Transverse colon (tissue), 4 donors: ENCODE measurements at places on chromosomes 4 and X. TPM values are rescaled to one million over a fixed set of nuclear protein-coding genes. Genes with fewer than 3 reads are reported as not detected.

Gene GALNTL6
- total RNA-seq = not detected

DNA sequence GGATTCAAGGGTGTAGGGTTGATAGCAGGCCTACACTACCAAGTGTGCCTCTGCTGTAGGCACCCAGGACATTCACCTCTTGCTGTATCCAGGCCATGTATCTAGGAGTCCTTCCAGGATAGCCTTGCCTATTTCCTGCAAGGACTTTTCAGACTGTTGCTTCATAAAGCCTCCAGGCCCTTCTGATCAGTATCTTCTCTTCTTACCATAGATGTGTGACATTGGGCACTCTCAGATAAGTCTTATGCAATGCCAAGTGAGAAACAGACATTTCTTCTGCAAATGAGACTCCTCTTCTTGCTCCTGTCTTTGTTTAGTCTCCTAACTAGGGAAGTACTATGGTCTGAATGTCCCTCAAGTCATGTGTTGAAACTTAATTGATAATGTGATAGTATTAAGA lies 386.8 kb downstream of the ANKRD50 start:
- H3K4me3 ChIP-seq = no peak overlapping the region
- no peak for DNase-seq

DNA sequence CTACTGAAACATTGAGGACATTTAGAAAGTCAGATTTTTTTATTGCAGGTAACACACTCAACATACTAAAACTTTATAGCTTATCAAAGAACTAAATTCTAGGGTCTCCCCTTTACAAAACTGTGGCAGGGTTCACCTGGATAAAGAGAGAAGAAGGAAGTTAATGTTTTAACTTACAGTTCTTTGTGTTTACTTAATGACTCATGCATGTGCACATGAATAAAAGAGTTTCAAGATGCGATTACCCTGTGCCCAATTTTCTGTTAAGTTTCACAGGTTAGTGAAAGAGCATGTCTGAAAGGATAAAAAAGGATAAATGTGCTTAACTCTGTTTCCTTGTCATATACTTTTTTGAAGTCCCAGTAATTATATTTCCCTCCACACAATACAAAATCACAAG lies 16.8 kb downstream of the DCAF8L1 start:
- H3K27ac ChIP-seq = peak overlapping the region; percentile 75
- H3K27me3 ChIP-seq = no peaks in the 10 kb centered on the region
- peaks cover 8% of the 10 kb centered on the region for H3K4me1 ChIP-seq
- H3K4me3 ChIP-seq = no peak overlapping the region

Gene PABPC1L2B
- not detected for total RNA-seq

DNA sequence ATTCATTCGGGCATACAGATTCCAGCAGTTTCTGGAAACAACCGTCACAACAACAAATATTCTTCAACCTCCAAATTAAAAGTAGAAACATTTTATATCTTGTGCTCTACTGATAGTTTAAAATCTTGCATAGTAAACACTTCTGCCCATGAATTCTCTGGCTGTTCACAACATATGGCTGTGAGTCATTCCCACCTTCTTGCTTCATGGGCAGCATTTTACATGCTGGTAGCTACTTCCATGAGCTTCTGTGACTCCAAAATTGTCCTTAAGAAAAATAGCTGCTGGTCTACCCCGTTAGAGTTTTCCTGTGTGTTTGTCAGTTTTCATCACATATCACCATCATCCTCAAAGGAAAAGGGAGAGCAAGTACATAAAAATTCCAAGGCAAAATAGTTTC lies 22.7 kb downstream of the PNPLA4 start:
- no peak overlapping the region for H3K27ac ChIP-seq
- DNase-seq = no peak
- no peaks in the 10 kb centered on the region for H3K27me3 ChIP-seq
- H3K36me3 ChIP-seq = no peaks in the 10 kb centered on the region

DNA sequence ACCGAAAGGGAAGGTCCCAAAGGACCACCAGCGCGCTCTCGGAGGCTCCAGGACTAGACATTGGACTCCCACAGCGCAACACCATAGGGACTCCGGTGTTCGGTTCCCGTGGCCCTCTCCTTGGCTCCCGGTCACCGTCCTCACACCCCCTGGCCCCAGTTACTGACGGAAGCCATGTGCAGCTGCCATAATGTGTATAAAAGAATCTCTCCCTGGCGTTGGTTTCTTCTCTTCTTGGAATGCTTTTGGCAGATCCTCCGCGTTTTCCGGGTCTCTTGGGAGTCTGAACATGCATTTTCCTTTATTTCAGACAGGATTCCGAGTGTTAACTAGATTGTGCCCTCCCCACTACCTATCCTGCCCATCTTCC lies 69.8 kb downstream of the FBXO8 start:
- DNase-seq = no peak
- no peak overlapping the region for H3K27ac ChIP-seq
- peaks cover 23% of the 10 kb centered on the region for H3K4me1 ChIP-seq

DNA sequence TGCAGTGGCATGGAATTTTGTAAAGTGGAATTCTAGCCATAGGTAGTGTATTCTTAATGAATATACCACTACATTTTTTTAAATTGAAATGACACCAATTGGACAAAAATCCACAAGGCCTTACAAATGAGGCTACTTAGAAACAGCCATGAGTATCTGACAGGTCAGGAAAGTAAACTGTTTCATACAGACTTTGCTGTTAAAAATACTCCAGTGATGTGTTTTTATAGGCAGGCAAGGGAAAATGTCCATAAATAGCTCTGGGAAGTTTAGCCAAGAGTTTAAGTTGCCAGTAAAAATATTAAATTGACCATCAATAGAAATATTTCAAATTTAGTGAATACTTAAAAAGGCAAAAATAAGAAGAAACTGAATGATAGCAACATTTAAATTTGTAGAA lies 41.8 kb upstream of the PDLIM5 start:
- peak overlapping the region; percentile 27 for H3K27ac ChIP-seq
- no peak overlapping the region for H3K4me3 ChIP-seq
- H3K27me3 ChIP-seq = no peaks in the 10 kb centered on the region
- DNase-seq = no peak
- no peaks in the 10 kb centered on the region for H3K36me3 ChIP-seq

- no peak overlapping the region for H3K27ac ChIP-seq
- H3K27me3 ChIP-seq = no peaks in the 10 kb centered on the region
- H3K4me1 ChIP-seq = no peaks in the 10 kb centered on the region
- no peaks in the 10 kb centered on the region for H3K36me3 ChIP-seq
- DNase-seq = no peak
Measured at GRCh38 chr4:132557660-132558059, 591.4 kb upstream of the PCDH10 start.

Gene FGF13
- total RNA-seq = 1.8 TPM

Gene HPSE
- total RNA-seq = 5.2 TPM

GRCh38 chrX:18617407-18617750 lies 54.5 kb downstream of the RS1 start:
- H3K27me3 ChIP-seq = no peaks in the 10 kb centered on the region
- H3K4me3 ChIP-seq = no peak overlapping the region
- H3K4me1 ChIP-seq = no peaks in the 10 kb centered on the region
- DNase-seq = peak; percentile 42

DNA sequence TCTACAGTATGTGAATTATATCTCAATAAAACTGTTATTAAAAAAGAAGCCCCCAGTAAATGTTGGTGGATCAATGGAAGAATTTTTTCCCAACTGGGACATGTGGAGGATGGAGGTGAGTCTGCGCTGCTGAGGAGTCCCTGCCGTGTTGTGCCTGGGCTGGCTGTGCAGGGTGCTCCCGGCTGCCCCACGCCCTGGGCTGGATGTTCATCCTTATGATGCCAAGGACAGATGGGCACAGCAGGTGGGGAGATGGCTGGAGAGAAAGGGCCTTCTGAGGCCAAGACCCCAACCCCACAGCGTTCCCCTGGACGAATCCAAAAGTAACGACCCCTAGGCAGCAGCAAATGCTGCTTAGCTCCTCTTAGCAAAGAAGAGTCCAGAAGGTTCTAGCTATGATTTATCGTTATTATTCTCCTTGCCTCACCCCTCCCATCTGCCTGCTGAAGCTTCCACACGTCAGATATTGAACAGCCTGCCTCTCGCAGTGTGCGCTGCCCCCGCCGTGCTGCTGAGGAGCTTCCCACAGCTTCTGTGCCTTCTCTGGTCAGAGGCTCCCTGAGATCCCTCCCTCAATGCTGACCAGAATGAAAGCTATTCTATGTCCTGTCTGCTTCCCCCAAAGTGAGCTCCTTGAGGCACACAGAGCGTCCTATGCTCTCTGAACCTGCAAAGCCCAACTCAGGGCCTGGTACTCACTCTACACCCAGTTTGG lies 26.5 kb downstream of the HMX1 start:
- H3K4me1 ChIP-seq = no peaks in the 10 kb centered on the region
- H3K27me3 ChIP-seq = peaks cover 27% of the 10 kb centered on the region
- no peak overlapping the region for H3K27ac ChIP-seq
- no peak overlapping the region for H3K4me3 ChIP-seq

DNA sequence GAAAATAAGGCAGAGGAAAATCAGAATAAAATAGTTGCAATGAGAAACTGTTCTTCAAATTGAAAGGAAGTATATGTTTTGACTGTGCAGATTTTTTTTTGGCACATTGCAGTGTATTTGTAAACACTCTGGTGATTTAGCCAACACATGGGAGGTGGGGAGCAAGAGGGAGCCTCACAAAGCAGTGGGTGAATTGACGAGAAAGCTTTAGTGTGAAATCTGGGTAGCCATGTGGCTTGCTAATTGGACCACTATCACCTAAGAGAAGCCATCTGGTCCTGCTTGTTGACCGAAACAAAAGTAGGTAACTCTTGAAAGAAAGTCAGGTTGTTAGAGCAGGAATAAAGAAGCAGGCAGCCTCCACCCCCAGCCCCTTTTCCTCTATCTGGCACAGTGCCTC lies 10.4 kb downstream of the CLCN5 start:
- no peaks in the 10 kb centered on the region for H3K4me1 ChIP-seq
- H3K4me3 ChIP-seq = no peak overlapping the region
- DNase-seq = no peak
- H3K27me3 ChIP-seq = no peaks in the 10 kb centered on the region
- H3K36me3 ChIP-seq = no peaks in the 10 kb centered on the region

DNA sequence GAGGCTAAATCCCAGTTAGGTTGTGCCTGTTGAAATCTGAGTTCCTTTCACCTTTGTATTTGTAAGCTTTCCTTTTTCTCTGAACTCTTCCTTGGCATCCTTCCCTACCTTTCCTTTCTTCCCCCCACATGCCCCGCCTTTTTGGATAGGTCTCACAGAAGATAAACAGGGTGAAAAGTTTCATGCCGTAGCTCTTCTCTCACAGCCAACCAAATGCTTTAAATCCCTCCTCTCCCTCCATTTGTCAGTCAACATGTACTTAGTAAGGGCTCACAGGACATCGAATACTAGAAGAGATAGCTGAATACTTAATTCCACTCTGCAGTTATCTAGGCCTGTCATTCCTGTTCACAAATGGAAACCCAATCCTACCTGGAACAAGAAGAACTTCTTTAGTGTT lies 107.1 kb upstream of the BMPR1B start:
- peak overlapping the region; percentile 5 for H3K27ac ChIP-seq
- DNase-seq = no peak

DNA sequence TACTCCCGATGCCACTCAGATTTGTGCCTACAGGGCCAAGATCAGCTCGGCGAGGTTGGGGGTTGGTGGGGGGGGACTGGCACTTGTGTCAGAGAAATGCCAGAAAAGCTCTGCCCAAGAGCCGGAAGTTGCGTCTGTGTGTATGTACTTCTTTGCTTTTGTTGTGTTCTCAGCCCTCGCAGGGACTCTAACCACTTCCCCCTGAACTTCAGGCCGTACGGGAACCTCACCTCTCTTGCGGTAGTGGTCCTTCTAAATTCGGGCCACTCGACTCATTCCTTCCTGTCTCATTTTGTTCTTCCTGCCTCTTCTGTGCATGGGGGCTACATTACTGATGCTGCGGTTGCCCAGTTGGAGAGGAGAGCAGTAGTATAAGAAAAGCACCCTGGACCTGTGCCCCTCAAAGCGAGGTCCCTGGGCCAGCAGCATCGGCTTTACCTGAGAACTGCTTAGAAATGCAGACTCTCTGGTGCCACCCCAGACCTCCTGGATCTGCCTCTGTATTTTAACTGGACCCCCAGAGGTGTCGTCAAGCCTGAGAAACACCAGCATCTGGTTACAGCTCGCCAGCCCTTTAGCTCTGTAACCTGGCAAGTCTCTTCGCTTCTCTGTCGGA lies 146.3 kb upstream of the RPS6KA3 start:
- DNase-seq = peak; percentile 34
- no peaks in the 10 kb centered on the region for H3K36me3 ChIP-seq
- no peak overlapping the region for H3K27ac ChIP-seq
- H3K4me1 ChIP-seq = no peaks in the 10 kb centered on the region

DNA sequence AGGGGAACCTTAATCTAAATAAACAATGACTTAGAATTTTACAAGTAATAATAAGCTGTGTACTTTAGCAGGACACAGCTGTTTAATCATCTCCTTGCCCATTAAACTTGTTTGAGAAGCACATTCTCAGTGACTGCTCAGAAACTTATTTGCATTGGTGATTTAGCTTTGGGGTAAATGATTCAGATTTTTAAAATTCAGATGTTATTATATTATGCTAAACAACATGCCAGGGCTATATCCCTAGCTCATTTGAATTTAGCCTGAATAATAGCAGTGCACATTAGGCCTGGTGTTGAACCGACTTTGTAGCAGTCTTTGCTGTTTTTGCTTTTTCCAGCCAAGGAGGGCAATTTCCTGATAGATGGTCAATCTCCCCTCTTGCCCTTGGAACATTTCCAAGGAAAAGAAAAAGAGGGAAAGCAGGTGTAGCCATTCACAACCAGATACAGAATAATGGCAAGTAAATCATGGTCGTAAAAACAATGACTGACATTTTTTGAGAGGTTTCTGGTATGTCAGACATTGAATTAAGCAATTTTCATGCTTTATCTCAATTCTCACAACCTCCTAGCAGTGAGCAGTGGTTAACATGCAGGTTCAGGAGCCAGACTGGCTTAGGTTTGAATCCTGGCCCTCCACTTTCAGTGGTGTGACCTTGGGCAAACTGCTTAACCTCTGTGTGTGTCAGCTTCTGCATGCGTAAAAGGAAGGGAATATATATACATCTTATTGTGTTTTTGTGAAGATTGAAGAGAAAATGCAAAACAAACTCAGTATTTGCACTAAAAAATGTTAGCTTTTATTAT lies 16.8 kb downstream of the ARHGEF38 start:
- DNase-seq = no peak
- no peaks in the 10 kb centered on the region for H3K27me3 ChIP-seq
- no peak overlapping the region for H3K4me3 ChIP-seq
- no peaks in the 10 kb centered on the region for H3K4me1 ChIP-seq

- no peaks in the 10 kb centered on the region for H3K27me3 ChIP-seq
- H3K4me1 ChIP-seq = no peaks in the 10 kb centered on the region
- H3K4me3 ChIP-seq = no peak overlapping the region
- no peaks in the 10 kb centered on the region for H3K36me3 ChIP-seq
- no peak for DNase-seq
Measured at GRCh38 chr4:113073451-113074005, 24.1 kb downstream of the ANK2 start.

Gene TMEM271
- not detected for total RNA-seq
